ENCODE measurements at places on chromosomes 12 and 14.

- DNase-seq = no peak
- peaks cover 51% of the 10 kb centered on the region for H3K36me3 ChIP-seq
- peaks cover 25% of the 10 kb centered on the region for H3K4me1 ChIP-seq
- no peak overlapping the region for H3K27ac ChIP-seq
- no peaks in the 10 kb centered on the region for H3K27me3 ChIP-seq
Measured at GRCh38 chr14:71714225-71714624, 218.0 kb upstream of the RGS6 start.

- H3K27me3 ChIP-seq = no peaks in the 10 kb centered on the region
- H3K27ac ChIP-seq = no peak overlapping the region
- H3K4me3 ChIP-seq = no peak overlapping the region
- no peak for DNase-seq
Measured at GRCh38 chr12:117827660-117828059, 141.1 kb downstream of the KSR2 start.

DNA sequence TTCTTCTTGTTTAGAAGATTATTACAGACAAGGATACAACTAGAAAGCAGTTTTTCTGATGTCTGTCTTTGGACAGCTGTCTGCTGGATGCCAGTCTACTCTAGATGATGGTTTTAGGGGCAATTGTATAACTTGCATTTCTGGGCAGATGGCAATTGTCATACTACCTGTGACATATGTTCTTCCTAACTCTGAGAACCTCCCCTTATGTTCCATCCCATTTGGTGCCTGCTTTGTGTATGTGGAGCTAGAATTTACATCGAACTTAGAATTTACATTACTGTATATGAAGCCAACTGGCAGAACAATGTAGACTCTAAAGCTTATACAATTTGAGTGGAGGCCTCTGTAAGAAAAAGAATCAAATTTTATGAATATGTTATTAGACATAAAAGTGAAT, 430.2 kb upstream of the SEL1L start:
- H3K4me3 ChIP-seq = no peak overlapping the region
- no peak overlapping the region for H3K27ac ChIP-seq
- no peaks in the 10 kb centered on the region for H3K36me3 ChIP-seq
- H3K27me3 ChIP-seq = no peaks in the 10 kb centered on the region
- H3K4me1 ChIP-seq = no peaks in the 10 kb centered on the region
- DNase-seq = no peak

GRCh38 chr12:13066014-13066413, 21.8 kb downstream of the FAM234B start:
- peaks cover 7% of the 10 kb centered on the region for H3K4me1 ChIP-seq
- no peaks in the 10 kb centered on the region for H3K27me3 ChIP-seq
- no peak overlapping the region for H3K27ac ChIP-seq
- H3K36me3 ChIP-seq = peaks cover 3% of the 10 kb centered on the region
- DNase-seq = no peak
- H3K4me3 ChIP-seq = no peak overlapping the region

DNA sequence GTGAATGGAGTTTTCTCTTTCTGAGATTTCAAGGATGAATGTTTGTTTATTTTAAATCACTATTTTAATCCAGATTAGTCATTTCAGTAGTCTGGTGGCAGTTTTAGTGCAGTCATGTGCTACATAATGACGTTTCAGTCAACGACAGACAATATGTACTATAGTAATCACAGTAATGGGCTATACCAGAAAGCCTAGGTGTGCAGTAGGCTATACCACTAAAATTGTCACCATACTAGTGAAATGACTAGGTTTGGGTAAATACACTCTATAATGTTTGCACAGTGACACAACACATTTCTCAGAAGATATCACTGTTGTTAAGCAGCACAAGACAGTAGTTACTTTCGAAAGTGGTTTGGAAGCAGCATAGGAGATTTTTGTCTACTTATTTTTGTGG, 203.1 kb downstream of the ETNK1 start:
- no peak overlapping the region for H3K27ac ChIP-seq
- H3K4me1 ChIP-seq = no peaks in the 10 kb centered on the region
- H3K27me3 ChIP-seq = no peaks in the 10 kb centered on the region
- no peak overlapping the region for H3K4me3 ChIP-seq

DNA sequence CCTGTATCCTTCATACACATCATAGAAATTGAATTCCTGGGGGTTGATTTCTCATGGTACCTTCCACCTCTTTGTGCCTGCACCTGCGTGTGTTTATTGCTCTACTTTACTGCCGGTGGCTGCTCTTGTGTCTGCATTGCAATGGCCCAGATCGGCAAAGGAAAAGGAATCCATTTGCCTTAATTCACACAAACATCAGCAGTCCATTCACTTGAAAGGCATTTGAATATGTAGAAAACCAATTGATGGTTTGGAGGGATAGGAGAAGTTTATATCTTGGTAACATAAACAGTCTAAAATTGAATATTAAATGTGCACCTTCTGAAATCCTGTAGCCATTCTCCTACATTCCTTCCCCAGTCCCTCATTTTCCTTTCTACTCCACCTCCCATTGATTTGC, 74.0 kb downstream of the SNAPC1 start:
- H3K4me3 ChIP-seq = no peak overlapping the region
- no peak for DNase-seq
- H3K27ac ChIP-seq = no peak overlapping the region
- no peaks in the 10 kb centered on the region for H3K36me3 ChIP-seq

- H3K4me3 ChIP-seq = no peak overlapping the region
- no peaks in the 10 kb centered on the region for H3K4me1 ChIP-seq
- no peak for DNase-seq
- H3K27ac ChIP-seq = no peak overlapping the region
- H3K27me3 ChIP-seq = no peaks in the 10 kb centered on the region
Measured at GRCh38 chr12:115468087-115468510, 784.1 kb upstream of the TBX3 start.

- no peaks in the 10 kb centered on the region for H3K36me3 ChIP-seq
- peak; percentile 44 for DNase-seq
Measured at GRCh38 chr12:54358191-54358944, 5.9 kb downstream of the GPR84 start.

DNA sequence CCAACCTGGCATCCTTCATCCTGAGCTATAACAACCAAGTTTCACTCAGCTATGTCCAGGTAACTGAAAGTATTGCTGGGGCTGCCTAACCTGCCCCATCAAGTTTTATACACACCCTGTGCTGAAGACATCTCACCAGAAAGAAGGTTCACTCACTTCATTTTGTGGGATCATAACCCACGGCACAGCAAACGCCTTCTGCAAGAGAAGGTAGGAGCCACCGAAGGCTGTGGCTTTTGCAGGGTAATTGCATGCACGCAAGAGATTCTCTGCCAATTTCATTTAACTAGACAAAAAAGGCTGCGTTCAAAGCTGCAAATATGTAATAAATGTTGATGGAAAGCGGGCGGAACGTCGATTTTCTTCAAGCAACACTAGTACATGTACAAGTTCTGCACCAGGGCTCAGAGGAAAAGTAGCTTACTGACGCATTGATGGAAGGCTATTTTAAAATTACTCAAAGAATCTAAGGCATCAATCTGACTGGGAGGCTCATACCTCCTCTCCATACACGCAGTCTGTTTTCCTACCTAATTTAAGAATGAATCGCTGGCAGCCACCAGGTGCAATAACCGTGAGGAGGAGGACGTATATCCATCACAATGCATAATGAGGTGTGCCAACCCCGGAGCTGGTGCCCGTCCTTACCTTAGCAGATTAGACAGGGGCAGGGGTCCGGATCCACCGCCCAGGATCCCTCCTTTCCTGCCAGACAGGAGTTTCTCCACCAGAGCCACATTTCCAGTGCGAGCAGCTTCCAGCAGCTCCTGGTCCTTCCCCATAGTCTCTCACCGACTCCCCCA, 1.1 kb downstream of the ANKS1B start:
- peaks cover 63% of the 10 kb centered on the region for H3K27me3 ChIP-seq
- H3K36me3 ChIP-seq = no peaks in the 10 kb centered on the region
- no peak for DNase-seq
- no peak overlapping the region for H3K27ac ChIP-seq

GRCh38 chr12:22812531-22812930, 187.6 kb downstream of the ETNK1 start:
- no peak for DNase-seq
- no peaks in the 10 kb centered on the region for H3K36me3 ChIP-seq
- H3K4me3 ChIP-seq = no peak overlapping the region
- no peak overlapping the region for H3K27ac ChIP-seq
- H3K4me1 ChIP-seq = no peaks in the 10 kb centered on the region

Measured in T-helper 2 cell treated with Interferon-gamma antibody and Interleukin-4, amounts not matched to agents 5 μg/mL and 100 μg/mL, for 36 hours (primary cell).